ENCODE measurements at places on chromosomes 1 and 21. TPM values are rescaled to one million over a fixed set of nuclear protein-coding genes. Genes with fewer than 3 reads are reported as not detected.

GRCh38 chr1:41418857-41419583 lies 57.8 kb downstream of the FOXO6 start:
- no peaks in the 10 kb centered on the region for H3K4me1 ChIP-seq
- H3K27me3 ChIP-seq: no peaks in the 10 kb centered on the region
- peak overlapping the region; percentile 93 for H3K27ac ChIP-seq
- no peaks in the 10 kb centered on the region for H3K36me3 ChIP-seq
- H3K4me3 ChIP-seq: no peak overlapping the region

- no peaks in the 10 kb centered on the region for H3K27me3 ChIP-seq
- no peak overlapping the region for H3K4me3 ChIP-seq
- no peak overlapping the region for H3K27ac ChIP-seq
- no peaks in the 10 kb centered on the region for H3K36me3 ChIP-seq
- no peaks in the 10 kb centered on the region for H3K4me1 ChIP-seq
Observed at GRCh38 chr1:229385853-229386456, 43.1 kb upstream of the CCSAP start.

- H3K27ac ChIP-seq: peak overlapping the region; percentile 80
- no peaks in the 10 kb centered on the region for H3K36me3 ChIP-seq
- peaks cover 5% of the 10 kb centered on the region for H3K4me1 ChIP-seq
- peak; percentile 60 for DNase-seq
- no peak overlapping the region for H3K4me3 ChIP-seq
Observed at GRCh38 chr1:119732465-119733168, 20.9 kb downstream of the PHGDH start.

GRCh38 chr21:44897326-44898010 lies 23.2 kb downstream of the ITGB2 start:
- no peak for DNase-seq
- H3K4me1 ChIP-seq: no peaks in the 10 kb centered on the region
- H3K4me3 ChIP-seq: no peak overlapping the region
- no peaks in the 10 kb centered on the region for H3K27me3 ChIP-seq
- H3K36me3 ChIP-seq: no peaks in the 10 kb centered on the region
- no peak overlapping the region for H3K27ac ChIP-seq

DNA sequence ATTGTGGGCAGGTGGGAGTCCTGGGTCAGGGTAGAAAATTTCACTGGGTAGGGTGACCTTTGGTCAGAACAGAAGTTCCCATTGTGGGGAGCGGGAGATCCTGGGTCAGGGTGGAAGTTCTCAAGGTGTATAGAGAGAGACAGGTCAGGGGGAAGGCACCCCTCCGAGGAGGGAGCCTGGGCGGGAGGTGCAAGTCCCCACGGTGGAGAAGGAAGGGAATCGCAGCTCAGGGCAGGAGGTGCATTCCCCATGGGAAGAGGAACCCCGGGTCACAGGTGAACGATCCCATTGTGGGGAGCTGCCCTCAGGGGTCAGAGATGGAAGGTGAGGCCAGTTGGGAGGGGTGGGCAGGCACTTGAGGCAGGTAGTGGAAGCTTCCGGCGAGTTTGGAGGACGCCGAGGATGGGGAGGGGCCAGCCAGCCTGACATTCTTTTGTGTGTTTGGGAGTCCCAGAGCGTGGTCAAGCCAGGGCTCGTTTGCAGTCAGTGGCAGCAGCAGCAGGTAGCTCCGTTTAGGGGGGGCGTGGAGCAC lies 637 bp downstream of the LYPLA2 start:
- no peaks in the 10 kb centered on the region for H3K27me3 ChIP-seq
- no peaks in the 10 kb centered on the region for H3K36me3 ChIP-seq
- H3K4me1 ChIP-seq: peaks cover 14% of the 10 kb centered on the region
- no peak for DNase-seq
- peak overlapping the region; percentile 89 for H3K27ac ChIP-seq
- peak overlapping the region; percentile 94 for H3K4me3 ChIP-seq

GRCh38 chr1:239456788-239457187 lies 70.4 kb downstream of the CHRM3 start:
- H3K27me3 ChIP-seq: no peaks in the 10 kb centered on the region
- no peaks in the 10 kb centered on the region for H3K36me3 ChIP-seq
- H3K27ac ChIP-seq: no peak overlapping the region

Gene ANP32E
- total RNA-seq: 18.6 TPM

- DNase-seq: no peak
- no peak overlapping the region for H3K4me3 ChIP-seq
- H3K27ac ChIP-seq: no peak overlapping the region
- H3K36me3 ChIP-seq: no peaks in the 10 kb centered on the region
- H3K4me1 ChIP-seq: no peaks in the 10 kb centered on the region
Observed at GRCh38 chr1:237570530-237570929, 320.2 kb downstream of the ZP4 start.

DNA sequence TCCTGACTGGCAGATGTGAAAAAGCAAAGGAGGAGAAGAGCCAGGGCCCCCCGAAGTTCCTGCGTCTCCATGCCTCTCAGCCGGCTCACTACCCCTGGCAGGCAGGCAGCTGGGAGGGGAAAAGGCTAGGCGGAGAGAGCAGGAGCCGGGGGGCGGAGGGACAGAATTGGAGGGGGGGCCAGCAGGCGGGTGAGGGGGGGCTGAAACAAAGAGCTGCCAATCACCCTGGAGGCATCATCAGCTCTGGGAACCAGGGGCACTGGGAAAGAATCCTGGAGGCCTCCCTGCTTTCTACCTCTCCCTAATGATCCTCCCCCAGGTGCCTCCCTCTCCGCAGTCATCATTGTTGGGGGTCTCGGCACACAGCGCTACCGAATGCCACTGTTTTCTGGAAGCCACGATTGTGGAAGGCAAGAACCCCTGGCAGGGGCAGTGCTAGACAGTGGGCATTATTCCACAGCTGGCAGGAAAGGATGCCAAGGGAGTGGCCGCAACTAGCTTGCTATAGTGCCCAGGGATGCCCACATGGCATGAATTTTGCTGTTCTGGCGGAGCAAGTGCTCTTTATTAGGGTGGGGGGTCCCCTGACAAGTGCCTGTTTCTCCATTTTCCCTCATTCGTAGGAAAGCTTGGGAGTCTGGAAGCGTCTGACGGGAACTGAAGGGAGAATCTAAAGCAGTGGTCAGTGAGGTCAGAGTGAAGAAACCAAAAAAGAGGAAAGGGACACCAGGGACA lies at the start of gene THBS3:
THBS3 (minus strand) TSS at position 92 of the 735 bp plus-strand sequence; CDS start at position 71, 21 bp downstream.
- no peak for DNase-seq
- peaks cover 8% of the 10 kb centered on the region for H3K4me1 ChIP-seq
- no peaks in the 10 kb centered on the region for H3K27me3 ChIP-seq
- H3K4me3 ChIP-seq: peak within 1 kb of the TSS; percentile 78
- H3K36me3 ChIP-seq: no peaks in the 10 kb centered on the region
- peak within 1 kb of the TSS; percentile 100 for H3K27ac ChIP-seq

DNA sequence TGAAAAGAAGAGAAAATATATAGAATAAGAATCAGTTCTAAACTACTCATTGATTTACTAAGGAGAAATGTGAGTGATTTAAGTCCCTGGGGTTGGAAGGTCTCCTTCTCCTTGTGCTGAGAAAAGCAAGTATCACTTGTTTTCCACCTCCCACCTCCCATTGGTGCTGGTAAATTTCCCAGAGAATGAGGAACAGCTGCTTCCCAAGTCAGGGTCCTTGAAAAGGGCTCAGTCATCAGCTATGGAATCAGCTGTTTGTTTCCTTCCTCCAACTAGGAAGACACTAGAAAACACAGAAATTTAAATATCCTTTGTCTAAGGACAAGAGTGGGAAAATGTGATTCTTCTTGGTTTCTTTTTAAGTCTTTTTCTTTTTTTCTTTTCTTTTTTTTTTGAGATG lies 131.3 kb upstream of the C1orf21 start:
- H3K4me1 ChIP-seq: no peaks in the 10 kb centered on the region
- no peak overlapping the region for H3K4me3 ChIP-seq
- no peak overlapping the region for H3K27ac ChIP-seq
- H3K27me3 ChIP-seq: no peaks in the 10 kb centered on the region

GRCh38 chr1:232244426-232244825 lies 385.5 kb downstream of the SIPA1L2 start:
- no peak overlapping the region for H3K4me3 ChIP-seq
- no peaks in the 10 kb centered on the region for H3K27me3 ChIP-seq
- no peak overlapping the region for H3K27ac ChIP-seq
- H3K4me1 ChIP-seq: no peaks in the 10 kb centered on the region
- no peak for DNase-seq

Gene ELAVL4
- not detected for total RNA-seq

DNA sequence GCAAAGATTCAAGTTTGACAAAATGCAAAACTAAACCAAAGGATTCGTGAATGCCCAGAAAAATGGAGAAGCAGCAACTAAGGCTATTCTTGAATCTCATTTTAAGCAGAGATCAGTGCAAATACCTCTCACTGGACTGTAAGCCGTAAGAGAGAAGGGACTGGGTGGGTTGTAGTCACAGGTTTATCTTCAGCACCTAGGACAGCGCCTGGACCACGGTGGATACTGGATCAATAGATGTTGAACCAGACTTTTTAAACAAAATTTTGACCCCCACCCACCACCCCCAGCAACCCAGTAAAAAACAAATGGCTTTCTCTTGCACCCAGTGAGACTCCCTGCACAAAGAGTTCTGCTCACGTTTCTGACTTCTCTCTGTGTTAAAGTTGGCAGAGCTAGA lies 347.1 kb downstream of the AJAP1 start:
- no peaks in the 10 kb centered on the region for H3K4me1 ChIP-seq
- no peaks in the 10 kb centered on the region for H3K36me3 ChIP-seq
- H3K4me3 ChIP-seq: no peak overlapping the region
- H3K27ac ChIP-seq: no peak overlapping the region
- H3K27me3 ChIP-seq: peaks cover 4% of the 10 kb centered on the region

GRCh38 chr1:172950528-172950927 lies 100.2 kb downstream of the TNFSF18 start:
- no peak for DNase-seq
- no peak overlapping the region for H3K27ac ChIP-seq
- no peak overlapping the region for H3K4me3 ChIP-seq

GRCh38 chr1:228120351-228120750 lies 11.3 kb upstream of the MRPL55 start:
- H3K27ac ChIP-seq: peak overlapping the region; percentile 4
- no peak overlapping the region for H3K4me3 ChIP-seq
- H3K36me3 ChIP-seq: no peaks in the 10 kb centered on the region
- H3K4me1 ChIP-seq: no peaks in the 10 kb centered on the region

Gene LAMC1
- total RNA-seq: 679 TPM

GRCh38 chr1:63804829-63805484 lies 31.1 kb downstream of the ROR1 start:
- no peak overlapping the region for H3K4me3 ChIP-seq
- H3K36me3 ChIP-seq: no peaks in the 10 kb centered on the region
- H3K27me3 ChIP-seq: no peaks in the 10 kb centered on the region
- H3K27ac ChIP-seq: no peak overlapping the region

GRCh38 chr1:46718340-46718726 lies 581 bp downstream of the EFCAB14 start:
- H3K36me3 ChIP-seq: no peaks in the 10 kb centered on the region
- peak overlapping the region; percentile 97 for H3K4me3 ChIP-seq
- no peaks in the 10 kb centered on the region for H3K27me3 ChIP-seq

Gene HOOK1
- 0.16 TPM for total RNA-seq

Gene MIXL1
- not detected for total RNA-seq

GRCh38 chr1:156123356-156124196 lies 9.1 kb downstream of the LMNA start:
- H3K4me1 ChIP-seq: peaks cover 37% of the 10 kb centered on the region
- H3K27me3 ChIP-seq: no peaks in the 10 kb centered on the region
- H3K27ac ChIP-seq: peak overlapping the region; percentile 98
- DNase-seq: peak; percentile 99

Gene FAM167B
- total RNA-seq: 6.9 TPM

- no peaks in the 10 kb centered on the region for H3K36me3 ChIP-seq
- H3K27ac ChIP-seq: peak overlapping the region; percentile 96
- H3K4me3 ChIP-seq: peak overlapping the region; percentile 96
- peaks cover 5% of the 10 kb centered on the region for H3K4me1 ChIP-seq
Observed at GRCh38 chr1:94926126-94926914, 590 bp downstream of the CNN3 start.

GRCh38 chr21:17542371-17543011 lies 29.6 kb downstream of the CXADR start:
- no peaks in the 10 kb centered on the region for H3K36me3 ChIP-seq
- no peaks in the 10 kb centered on the region for H3K4me1 ChIP-seq
- no peak for DNase-seq
- no peaks in the 10 kb centered on the region for H3K27me3 ChIP-seq
- no peak overlapping the region for H3K4me3 ChIP-seq

- H3K27me3 ChIP-seq: no peaks in the 10 kb centered on the region
- H3K36me3 ChIP-seq: no peaks in the 10 kb centered on the region
- no peaks in the 10 kb centered on the region for H3K4me1 ChIP-seq
- DNase-seq: no peak
Observed at GRCh38 chr1:192998536-192998935, 60.6 kb downstream of the UCHL5 start.

GRCh38 chr1:241536304-241536703 lies 4.1 kb downstream of the KMO start:
- H3K36me3 ChIP-seq: no peaks in the 10 kb centered on the region
- H3K4me1 ChIP-seq: no peaks in the 10 kb centered on the region
- no peaks in the 10 kb centered on the region for H3K27me3 ChIP-seq
- H3K4me3 ChIP-seq: no peak overlapping the region

DNA sequence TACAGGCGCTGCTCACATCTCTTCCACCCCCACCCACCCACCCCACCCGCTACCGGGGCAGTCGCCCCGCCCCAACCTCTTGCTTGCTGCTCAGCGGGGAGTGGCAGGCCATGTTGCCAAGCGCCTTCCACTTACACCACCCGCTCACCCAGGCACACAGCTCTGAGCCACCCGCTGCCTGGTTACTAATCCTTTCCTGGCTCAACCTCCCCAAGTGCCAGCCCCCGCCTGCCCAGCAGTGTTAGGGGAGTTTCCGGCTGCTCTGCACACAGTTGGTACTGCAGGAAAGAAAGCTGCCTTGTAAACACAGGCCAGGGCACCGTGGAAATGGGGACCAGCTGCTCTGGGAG lies 56.2 kb downstream of the LACTBL1 start:
- H3K27ac ChIP-seq: no peak overlapping the region
- H3K4me1 ChIP-seq: no peaks in the 10 kb centered on the region
- no peaks in the 10 kb centered on the region for H3K27me3 ChIP-seq
- H3K4me3 ChIP-seq: no peak overlapping the region
- no peaks in the 10 kb centered on the region for H3K36me3 ChIP-seq

Gene TMEM269
- total RNA-seq: 0.16 TPM

- no peaks in the 10 kb centered on the region for H3K27me3 ChIP-seq
- H3K4me1 ChIP-seq: no peaks in the 10 kb centered on the region
- peak overlapping the region; percentile 40 for H3K27ac ChIP-seq
- no peak for DNase-seq
Observed at GRCh38 chr1:206800891-206801290, 28.6 kb upstream of the IL10 start.
